Bronchial epithelial cell (primary cell): ENCODE measurements at places on chromosomes 5 and 9. TPM values are rescaled to one million over a fixed set of nuclear protein-coding genes. Genes with fewer than 3 reads are reported as not detected.

GRCh38 chr5:168583742-168584482, 4.7 kb upstream of the PANK3 start:
- no peak for DNase-seq

DNA sequence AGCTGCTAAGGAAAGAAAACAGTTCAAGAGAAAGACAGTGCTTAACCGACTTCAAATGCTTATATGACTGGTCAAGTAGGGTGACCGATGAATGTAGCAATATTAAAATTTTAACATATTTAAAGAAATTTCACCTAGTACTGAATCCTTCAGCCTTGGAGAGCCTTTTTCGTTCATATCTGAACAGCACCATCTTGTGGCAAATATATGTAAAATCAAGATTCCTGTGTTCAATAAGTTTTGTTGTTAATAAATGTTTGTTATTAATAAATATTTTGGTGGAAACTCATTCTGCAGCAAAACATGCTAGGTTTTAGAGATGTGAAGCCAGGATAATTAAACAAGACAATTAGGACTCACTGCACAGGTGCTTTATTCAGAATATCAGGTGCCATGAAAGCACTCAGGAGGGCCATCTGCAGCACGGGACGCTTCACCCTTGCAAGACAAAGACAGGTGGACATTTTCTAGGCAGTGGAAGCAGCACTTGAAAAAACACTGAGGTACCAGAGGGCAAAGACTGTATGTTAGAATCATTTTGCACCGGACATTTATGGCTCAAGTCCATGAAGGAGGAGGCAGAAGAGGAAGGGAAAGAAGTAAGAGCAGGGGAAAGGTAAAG, 15.6 kb downstream of the TICAM2 start:
- peak; percentile 41 for DNase-seq

DNA sequence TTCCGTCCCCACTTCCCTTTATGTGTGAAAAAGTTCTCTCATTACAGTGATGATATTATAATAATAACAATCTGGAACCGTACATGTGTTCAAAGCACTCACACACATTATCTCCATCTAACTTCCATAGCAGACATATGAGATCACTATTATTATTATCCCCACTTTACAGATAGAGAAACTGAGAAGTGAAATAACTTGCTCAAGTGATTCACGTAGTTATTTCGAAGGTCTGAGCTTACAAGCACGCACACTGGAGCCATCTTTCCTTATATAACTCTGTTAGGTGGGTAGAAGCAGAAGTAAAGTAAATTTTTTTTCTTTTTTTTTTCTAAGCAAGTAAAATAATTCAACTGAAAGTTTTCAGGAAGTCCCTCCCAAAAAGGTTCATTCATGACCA, 62.9 kb upstream of the PTGER4 start:
- no peak for DNase-seq

GRCh38 chr9:28774433-28775235, 1201.4 kb upstream of the C9orf72 start:
- peak; percentile 56 for DNase-seq

The DIRAS2 gene
- under 0.01 TPM in 1 of 2 replicates, not detected in the other for total RNA-seq

The SLC1A3 gene
- total RNA-seq = 1.7 and 3.4 TPM in 2 replicates

The FOXD4L6 gene
- total RNA-seq = 0.13 TPM in 1 of 2 replicates, not detected in the other

DNA sequence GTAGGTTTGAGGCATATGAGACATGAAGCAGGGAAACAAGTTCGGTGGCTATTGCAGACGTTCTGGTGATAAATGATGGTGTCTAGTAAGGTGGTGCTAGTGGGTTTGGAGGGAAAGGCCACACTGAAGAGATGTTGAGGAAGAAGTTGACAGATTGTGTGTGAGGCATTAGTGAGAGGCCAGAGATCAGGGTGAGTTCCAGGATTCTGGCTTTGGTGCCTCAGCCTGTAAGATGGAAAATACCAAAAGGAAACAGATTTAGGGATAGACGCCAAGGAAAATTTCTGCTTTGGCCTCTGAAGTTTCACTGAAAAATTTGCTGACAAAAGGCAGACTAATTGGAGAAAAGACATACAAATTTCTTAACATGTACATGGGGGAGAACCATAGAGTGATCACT, 6.4 kb upstream of the PAIP1 start:
- no peak for DNase-seq

The ZNF879 gene
- 3.4 and 6.7 TPM in 2 replicates for total RNA-seq

DNA sequence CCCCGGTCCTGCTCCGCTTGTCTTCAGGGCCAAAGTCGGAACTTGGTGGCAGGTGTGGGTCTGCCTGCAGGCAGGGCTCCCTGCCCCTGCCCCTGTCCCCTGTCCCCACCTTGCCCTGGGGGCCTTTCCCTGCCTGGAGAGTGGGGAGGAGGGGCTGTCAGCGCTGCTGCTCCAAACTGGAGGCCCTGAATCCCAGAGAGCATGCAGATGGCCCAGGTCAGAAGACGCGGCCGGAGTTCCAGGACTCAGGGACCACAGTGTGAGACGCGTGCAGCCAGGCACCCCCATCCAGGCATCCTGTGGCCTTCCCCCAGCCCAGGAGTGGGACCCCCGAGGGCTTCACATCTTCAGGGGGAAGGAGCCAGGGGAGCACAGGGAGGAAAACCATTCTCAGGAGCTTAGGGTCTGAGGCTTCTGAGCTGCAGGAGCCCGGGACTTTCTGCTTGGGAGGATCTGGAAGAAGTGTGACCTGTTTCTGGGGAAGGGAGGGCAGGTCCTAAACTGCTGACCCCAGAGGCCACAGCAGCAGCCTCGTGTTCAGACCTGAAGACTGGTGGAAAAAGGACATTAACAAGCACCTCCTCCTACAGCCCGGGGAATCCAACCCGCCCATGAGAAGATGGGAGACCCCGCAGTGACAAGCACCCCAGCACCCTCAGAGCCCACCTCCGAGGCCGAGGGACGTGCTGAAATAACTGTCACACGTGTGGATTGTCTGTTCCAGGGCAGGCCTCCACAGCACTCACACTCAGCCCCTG, 38.0 kb downstream of the RASGEF1C start:
- DNase-seq = no peak

DNA sequence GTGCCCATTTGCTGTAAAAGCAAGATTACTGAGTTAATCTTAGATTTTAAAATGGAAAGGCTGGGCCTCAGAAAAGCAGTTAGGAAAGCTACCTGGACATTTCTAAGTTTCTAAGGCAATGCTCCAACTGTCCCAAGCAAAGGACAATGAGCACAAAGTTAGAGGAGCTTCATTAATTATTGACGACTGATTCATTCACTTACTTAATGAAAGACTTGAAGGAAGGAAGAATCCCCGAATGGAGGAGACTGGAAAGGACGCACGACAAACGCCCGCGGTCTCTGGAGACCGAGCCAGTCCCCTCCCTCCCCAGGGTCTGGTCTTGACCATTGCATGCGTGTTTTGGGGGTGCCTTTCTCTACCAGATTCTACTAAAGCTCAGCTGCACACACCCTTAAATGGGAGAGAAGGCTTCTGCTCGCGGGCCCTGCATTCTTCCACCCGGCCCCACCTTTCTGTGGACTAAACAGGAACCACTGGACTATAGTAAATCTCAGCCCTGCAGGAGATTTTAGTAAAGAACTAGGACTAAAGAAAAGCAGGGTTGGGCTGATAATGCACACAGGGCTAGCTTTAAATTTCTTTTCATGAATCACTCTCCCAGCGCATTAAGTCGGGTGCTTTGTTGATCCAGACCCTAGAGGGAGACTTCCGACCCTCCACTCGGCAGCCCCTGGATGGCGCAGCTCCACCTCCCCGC, 44.8 kb downstream of the CTSL start:
- no peak for DNase-seq

GRCh38 chr5:118736396-118736795, 252.0 kb downstream of the DTWD2 start:
- no peak for DNase-seq

GRCh38 chr9:134433101-134433500, 106.8 kb downstream of the RXRA start:
- DNase-seq = peak; percentile 45

GRCh38 chr5:65825408-65826328, 100.7 kb upstream of the ERBIN start:
- DNase-seq = no peak

GRCh38 chr5:32173267-32174010, 680 bp downstream of the GOLPH3 start:
- peak; percentile 38 for DNase-seq

GRCh38 chr5:31767335-31768031, 128.6 kb downstream of the PDZD2 start:
- no peak for DNase-seq

The GRIA1 gene
- under 0.01 TPM in 1 of 2 replicates, not detected in the other for total RNA-seq
